ENCODE measurements at places on chromosomes 5 and 9.

- no peak for DNase-seq
Measured at GRCh38 chr9:130230631-130231030, 34.9 kb upstream of the HMCN2 start.

GRCh38 chr9:112037281-112038016, 137.6 kb downstream of the SUSD1 start:
- DNase-seq: no peak

DNA sequence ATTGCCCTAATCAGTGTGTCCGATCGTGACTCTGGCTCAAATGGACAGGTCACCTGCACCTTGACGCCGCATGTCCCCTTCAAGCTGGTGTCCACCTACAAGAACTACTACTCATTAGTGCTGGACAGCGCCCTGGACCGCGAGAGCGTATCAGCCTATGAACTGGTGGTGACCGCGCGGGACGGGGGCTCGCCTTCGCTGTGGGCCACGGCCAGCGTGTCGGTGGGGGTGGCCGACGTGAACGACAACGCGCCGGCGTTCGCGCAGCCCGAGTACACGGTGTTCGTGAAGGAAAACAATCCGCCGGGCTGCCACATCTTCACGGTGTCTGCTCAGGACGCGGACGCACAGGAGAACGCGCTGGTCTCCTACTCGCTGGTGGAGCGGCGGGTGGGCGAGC, 1.4 kb downstream of the PCDHA13 start:
- DNase-seq: no peak

DNA sequence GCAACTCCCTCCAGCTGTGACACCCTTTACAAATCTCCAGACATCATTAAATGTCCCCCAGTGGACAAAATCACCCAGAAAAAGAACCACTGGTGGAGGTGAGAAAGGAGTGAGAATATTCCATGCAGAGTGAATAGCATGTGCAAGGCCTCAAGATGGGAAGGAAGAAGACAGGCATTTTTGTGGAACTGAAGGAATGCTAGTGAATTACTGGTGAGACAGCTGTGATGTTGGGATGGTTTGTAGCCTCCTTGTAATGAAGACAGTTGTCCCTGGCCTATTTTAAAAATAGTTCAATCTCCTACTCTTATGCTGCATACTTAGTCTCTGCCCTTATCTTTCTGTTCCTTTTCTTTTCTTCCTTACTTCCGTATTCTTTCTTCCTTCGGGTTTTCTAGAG, 124.9 kb upstream of the RPS23 start:
- no peak for DNase-seq

GRCh38 chr5:90434116-90434714, 24.7 kb upstream of the CETN3 start:
- DNase-seq: no peak

DNA sequence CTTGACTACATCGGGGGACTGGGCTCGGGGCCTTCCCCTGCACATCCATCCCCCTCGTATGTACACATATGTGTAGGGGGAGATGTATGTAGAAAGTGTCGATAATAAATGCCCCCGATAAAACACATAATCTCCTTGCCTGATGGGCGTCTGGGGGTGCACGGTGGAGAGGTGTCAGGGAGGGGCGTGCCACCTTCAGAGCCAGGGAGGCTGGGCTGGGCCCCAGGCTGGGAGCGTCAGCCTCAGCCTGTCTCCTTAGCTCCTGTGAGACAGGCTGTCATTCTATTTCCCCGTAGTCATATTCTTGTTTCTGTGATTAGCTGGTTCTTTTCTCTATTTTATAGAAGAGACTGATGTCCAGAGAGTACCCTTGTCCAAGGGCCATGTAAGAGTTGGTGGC, 4.7 kb upstream of the RXRA start:
- no peak for DNase-seq

GRCh38 chr5:140356853-140357725, 2.9 kb upstream of the SLC4A9 start:
- no peak for DNase-seq

- no peak for DNase-seq
Measured at GRCh38 chr5:139092741-139093343, 105.3 kb downstream of the SIL1 start.

- no peak for DNase-seq
Measured at GRCh38 chr9:126612813-126613641, 701 bp upstream of the LMX1B start.
